SK-N-SH treated with all-trans-retinoic acid at 6 μM for 48 hours (cell line): ENCODE measurements at places on chromosomes 2 and 18.
A peak's percentile ranks its signal among the peaks of the same experiment; 100 is the strongest.

DNA sequence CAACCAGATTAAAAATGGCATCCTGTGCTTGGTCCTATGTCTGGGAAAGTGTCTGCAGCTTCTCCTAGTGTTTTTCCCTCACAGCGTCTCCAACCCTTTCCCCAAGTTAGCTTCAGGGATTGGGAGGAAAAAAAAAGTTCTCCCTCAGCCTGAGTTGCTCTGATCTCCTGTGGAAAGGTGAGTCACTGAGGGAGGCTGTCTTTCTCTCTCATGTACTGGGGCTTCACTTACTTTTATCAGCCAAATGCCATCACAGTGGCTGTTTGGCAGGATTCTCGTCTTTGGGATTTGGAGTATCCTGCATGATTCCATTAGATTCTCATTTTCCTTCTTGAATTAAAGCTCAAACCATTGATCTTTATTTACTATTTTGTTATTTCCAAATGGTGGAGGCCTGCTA, 18.1 kb downstream of the GTF2A1L start:
- ATAC-seq, result no peak

- no peak for ATAC-seq
These were observed 84.1 kb downstream of the LDLRAD4 start for GRCh38 chr18:13302457-13303225.

DNA sequence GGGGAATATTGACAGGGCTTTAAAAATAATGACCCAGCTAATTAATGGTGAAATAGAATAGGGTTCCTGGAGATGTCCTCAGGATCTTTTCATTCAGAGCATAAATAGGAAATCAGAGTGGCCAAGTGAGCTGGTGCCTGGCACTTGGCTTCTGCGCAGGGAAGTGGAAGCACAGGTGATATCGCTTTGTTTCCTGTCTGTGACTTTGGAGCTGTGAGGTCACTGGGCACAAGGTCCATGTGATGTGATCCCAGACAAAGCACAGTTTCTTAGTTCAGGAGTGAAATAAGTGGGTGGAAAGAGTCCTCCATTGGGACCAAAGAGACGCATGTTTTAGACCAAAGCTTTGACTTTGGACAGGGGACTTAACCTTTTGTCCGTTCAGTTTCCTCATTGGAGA, 338.3 kb downstream of the CYRIA start:
- no peak for ATAC-seq

- ATAC-seq, result peak; percentile 76
These were observed 1.9 kb upstream of the MEIS1 start for GRCh38 chr2:66432801-66433694.

GRCh38 chr18:70156886-70157285, 48.6 kb downstream of the RTTN start:
- ATAC-seq, result no peak

GRCh38 chr2:238525990-238526389, 99.3 kb downstream of the ASB1 start:
- ATAC-seq, result no peak

DNA sequence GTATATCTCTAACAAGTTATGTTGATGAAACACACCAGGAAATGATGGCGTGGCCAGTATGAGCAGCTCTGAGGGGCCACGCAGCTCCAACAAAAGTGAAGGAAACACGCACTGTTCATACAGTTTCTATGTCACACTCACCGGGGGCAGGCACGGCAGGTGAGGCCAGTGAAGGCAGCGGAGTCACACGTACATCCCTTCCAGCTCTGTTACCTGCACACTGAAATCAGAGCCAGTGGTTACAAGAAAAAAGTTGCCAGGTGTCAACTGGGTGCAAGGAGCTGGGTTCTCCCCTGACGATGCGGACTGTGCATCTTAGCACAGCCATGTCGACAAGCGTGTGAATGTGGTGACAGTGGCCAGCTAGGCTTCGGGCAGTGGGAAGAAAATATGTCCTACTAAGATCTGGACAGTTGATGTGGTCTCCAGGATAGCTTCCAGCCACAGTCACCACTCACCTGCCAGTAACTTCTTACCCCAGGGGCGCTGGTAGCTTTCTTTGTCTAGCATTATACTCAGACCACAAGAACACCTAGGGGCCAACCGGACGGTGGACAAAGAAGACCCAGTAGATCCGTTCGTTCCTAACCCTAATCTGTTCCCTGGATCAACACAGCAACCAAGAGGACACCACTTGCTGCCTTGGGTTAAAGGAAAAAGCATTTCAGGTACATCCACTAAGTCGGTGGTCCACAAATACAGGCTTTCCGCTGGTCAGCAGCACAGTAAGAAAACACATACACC, 10.1 kb downstream of the HJURP start:
- ATAC-seq, result no peak

- no peak for ATAC-seq
These were observed 105.0 kb downstream of the AGAP1 start for GRCh38 chr2:235598532-235599531.

GRCh38 chr2:183219888-183220287, 95.6 kb downstream of the NUP35 start:
- ATAC-seq, result no peak

- no peak for ATAC-seq
These were observed 28.6 kb upstream of the FAM136A start for GRCh38 chr2:70330476-70330875.

DNA sequence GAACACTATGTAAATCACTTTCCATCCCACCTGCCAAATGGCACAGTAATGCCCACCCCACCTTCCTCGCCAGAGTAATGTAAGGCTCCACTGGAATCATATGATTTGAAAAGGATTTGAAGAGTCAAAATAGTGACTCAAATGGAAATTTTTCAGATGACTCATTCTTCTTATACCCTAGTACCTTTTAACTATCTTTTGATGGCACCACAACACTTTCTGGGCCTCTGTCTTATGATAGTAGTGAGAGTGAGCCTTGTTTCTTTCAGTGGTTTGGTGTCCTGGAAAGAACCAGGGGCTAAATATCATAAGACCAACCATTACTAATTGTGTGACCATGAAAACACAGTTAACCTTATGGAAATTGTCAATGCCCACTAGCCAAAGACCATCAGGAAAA, 235.4 kb upstream of the SLC14A2 start:
- ATAC-seq, result no peak

GRCh38 chr2:163207693-163208370, 369.3 kb upstream of the KCNH7 start:
- no peak for ATAC-seq

DNA sequence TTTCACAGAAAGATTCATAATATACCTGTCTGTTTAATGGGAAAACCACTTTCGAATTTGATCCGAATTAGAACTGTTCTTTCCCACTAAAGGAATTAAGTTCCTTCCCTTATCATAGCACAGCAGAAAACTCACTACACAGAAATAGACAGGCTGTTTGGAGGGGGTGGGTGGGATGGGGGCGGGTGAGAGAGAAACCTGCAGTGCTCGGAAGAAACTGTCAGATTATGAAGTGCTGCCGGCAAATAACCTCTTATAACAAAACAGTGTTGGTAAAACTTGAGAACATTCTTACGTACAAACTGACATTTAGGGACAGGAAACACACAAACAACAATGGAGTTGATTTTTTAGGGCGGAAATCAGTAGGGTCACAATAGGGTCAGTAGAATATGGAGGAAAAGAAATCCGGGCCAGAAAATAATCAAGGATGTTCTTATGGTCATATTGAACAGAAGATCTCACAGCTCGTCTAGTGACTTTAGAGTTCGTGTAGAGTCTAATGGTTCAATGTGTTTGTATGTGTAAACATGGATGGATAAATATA, 756.0 kb upstream of the LRATD1 start:
- no peak for ATAC-seq

DNA sequence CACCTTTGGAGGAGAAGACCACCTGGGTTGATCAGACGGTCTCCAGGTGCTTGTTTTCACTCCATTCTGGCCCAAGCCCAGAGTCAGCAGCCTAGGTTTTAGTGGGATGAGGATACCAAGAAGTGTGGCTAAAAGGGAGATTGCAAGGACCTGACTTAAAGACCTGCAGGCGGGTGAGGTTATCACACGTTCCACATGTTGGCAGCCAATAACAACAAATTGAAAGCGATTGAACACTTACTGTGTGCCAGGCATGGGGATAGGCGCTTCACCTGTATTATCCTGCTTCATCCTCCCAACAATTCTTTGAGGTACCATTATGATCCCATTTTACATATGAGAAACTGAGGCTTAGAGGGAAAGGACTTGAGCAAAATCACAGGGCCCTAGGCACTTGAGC, 5.0 kb downstream of the ARL4C start:
- ATAC-seq, result no peak

DNA sequence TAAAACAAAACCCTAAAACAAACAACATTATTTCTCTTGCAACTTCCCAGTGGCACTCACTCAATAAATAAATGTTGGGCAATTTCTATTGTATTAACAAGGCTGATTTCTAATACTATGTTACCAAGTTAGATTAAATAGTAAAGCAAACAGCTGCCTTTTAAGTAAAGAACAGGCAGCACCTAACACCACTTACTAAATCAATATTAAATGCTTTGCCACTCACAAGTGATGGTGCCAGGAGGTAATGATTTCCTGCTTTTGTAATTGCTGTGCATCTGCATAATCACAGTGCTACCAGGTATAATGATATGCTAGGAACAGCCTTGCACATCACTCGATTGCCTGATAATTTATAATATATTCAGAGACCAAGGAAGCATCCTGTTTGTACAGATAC, 276.5 kb downstream of the NBAS start:
- no peak for ATAC-seq

GRCh38 chr2:238985931-238986446, 138.1 kb downstream of the TWIST2 start:
- no peak for ATAC-seq

DNA sequence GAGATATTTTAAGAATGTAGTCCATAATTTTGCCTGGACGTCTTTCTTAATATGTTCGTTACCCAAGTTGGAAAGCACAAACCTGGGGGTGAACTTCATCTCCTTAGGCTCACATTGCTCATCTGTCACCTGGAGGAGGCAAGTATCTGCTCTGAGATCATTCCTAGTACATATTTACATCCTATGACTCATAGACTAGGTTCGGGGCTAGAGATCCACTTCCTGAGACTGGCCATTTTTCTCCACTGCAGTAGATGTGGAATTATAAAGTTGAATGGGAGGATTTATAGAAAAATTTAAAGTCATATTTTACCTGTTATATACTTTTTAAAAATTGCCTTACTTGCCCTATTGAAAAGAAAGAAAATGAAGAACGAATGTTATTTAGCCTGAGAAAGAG, 77.5 kb upstream of the PROKR1 start:
- peak; percentile 87 for ATAC-seq

DNA sequence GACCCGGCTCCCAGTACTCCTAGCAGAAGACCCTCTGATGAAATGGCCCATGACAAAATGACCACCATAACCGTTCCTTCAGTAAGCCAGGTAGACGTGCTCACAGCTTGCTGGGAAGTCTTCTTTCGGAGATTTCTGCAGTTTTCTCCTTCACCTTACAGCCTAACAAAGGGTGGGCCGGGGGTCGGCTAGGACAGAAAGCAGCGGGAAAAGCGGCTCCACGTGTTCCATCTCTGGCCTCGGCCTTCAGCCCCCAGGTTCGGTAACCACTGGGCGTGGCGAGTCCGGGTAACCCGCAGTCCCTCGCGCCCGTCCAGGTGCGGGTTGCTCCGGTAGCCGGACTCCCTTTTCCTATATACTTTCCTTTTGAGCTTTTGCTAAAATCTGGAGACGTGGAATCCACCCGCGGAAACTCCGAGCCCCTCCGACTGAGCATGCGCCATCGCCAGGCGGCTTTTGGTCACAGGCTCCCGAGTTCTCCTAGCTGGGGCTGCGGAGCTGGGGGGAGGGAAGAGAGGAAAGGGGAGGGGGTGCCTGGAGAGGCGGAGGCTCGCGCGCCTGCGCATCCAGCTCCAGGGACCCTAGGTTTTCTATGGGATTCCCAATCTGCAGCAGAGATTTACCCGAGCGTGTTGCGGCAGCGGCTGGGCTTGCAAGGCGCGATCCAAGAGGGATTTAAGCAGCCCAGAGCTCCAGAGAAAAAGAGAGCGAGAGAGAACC, at the start of gene VSNL1:
VSNL1 (plus strand) TSS at position 604 of the 720 bp plus-strand sequence. CDS start 51,379 bp downstream, outside the sequence.
- ATAC-seq, result peak; percentile 74

GRCh38 chr2:112936927-112937232, 25.9 kb downstream of the IL37 start:
- ATAC-seq, result no peak

GRCh38 chr2:31419386-31419785, 4.8 kb upstream of the XDH start:
- no peak for ATAC-seq

DNA sequence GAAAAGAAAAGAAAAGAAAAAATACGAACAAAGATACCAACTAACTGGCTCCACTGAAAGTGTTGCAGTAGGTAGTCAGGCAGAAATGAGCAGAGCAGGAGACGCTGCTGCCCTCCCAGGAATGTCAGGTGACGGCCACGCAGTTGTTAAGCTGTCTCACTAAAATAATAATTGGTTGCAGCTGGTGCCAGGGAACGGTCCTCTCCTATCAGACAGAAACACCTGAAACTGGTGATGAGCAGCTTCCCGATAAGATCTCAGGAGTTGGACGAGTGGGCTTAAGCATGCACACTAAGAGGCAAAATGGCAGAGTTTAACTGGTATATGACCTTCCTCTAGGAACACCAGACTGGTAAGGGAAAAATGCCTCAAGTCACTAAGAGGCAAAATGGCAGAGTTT, 611.1 kb downstream of the ZEB2 start:
- no peak for ATAC-seq

DNA sequence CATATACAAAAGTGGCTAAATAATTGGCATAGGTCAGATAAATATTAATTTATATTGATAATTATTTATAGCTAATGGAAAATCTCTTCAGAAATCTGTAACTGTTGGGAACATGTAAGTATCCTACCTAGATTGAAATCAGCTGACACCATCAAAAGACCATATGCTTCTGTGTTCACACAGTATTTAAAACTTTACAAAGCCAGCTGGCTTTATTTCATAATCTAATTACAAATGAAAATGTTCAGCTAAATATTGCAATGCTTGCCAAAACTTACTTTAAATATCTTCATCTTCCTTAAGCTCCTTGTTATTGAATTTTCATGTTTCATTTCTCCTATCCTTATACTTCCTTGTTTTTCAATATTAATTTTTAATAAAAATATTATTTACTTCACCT, 190.9 kb upstream of the DOK6 start:
- no peak for ATAC-seq

GRCh38 chr2:10042301-10043161, 819 bp upstream of the KLF11 start:
- ATAC-seq, result no peak

DNA sequence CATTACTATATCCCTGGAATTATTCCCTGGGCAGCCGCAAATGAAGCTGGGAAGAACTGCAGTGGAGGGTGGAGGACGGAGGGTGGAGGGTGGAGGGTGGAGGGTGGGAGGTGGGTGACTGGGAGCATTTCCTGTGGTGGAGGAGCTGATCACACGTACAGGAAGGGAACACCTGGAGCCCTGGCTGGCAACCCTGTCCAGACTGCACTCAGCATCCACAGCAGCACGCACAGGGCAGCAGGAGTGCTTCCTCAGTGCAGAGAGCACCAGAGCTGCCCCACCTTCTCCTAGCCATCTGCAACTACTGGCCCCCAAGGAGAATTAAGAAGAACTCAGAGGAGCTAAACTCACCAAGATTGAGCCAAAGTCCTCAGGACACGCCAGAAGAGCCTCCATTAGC, 249.9 kb downstream of the EIPR1 start:
- ATAC-seq, result peak; percentile 52; the same call in 2 of the 3 replicates
